ENCODE measurements at places on chromosomes 6 and 20. TPM values are rescaled to one million over a fixed set of nuclear protein-coding genes. Genes with fewer than 3 reads are reported as not detected.

The LY6G5C gene
- not detected for total RNA-seq

The PCSK2 gene
- total RNA-seq = not detected

- no peak for DNase-seq
Observed at GRCh38 chr20:58194175-58194791, 34.2 kb downstream of the ANKRD60 start.

DNA sequence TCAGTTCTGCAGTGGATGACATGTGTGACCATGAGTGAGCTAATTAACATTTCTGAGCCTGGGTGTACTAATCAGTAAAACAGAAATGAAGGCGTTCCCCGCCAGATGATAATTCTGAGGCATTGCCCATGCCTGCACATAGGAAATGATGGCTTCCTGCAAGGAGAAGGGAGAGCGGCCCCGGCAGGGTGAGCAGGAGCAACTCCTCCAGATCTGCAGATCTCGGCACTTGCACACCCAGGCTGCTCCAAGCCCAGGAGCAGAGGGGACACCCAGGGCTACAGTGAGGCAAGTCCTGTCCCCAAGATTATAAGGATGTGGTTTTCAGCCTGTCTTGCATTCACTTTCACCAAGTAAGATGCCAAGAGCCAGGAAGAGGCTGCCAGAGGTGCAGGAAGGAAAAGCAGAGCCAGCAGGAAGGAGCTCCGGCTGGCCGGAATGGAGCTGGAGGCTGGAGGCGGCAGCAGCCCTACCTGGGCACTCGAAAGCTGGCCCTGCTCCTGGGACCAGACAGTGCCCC, 177.5 kb upstream of the CST7 start:
- no peak for DNase-seq

DNA sequence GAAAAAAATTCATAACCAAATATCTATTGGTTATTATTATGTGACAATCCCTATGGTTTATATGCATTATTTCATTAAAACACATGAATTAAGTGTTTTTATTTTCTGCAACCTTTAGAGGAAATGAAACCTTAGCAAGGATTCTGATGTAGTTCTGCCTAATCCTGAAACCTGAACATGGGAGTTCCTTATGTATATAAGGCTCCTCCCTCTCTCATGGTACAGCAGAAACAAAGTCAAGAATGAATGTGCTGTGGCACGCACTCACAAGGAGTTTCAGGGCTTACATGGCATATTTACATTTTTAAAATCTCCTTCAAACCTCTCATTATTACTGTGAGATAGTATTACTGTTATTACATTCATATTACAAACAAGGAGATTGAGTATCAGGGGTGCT, 426.4 kb upstream of the CITED2 start:
- DNase-seq = no peak

DNA sequence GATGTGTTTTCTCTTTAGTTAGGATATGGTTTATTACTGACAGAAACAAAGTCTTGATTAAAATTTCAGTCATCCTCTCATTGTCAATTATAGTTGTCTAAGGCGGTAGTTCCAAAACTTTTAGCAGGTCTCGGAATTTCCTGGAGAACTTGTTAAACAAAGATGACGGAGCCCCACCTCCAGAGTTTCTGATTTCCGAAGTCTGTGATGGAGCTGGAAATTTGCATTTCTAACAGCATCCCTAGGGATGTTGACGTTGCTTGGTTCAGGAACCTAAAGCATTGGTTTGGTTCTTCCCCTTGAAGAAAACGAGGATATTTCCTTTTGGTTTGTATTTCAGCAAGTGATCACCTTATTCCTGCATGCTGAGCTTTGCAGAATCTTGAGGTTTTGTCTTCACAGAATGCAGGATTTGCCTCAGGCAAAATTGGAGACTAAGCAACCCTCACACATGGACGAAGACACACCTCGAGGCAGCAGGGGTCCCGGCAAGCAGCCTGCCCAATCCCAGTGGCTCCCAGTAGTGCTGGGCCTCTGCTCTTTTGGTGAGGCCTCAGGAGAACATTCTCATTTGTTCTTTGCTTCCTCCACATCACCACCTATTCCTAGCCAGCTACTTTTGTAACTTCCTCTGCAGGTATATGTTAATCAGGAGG, 187.1 kb upstream of the PHACTR1 start:
- DNase-seq = no peak

The SLC17A3 gene
- total RNA-seq = not detected

- DNase-seq = no peak
Observed at GRCh38 chr20:58646703-58647102, 4.4 kb upstream of the STX16 start.

The SYCP2L gene
- 0.57 TPM for total RNA-seq

DNA sequence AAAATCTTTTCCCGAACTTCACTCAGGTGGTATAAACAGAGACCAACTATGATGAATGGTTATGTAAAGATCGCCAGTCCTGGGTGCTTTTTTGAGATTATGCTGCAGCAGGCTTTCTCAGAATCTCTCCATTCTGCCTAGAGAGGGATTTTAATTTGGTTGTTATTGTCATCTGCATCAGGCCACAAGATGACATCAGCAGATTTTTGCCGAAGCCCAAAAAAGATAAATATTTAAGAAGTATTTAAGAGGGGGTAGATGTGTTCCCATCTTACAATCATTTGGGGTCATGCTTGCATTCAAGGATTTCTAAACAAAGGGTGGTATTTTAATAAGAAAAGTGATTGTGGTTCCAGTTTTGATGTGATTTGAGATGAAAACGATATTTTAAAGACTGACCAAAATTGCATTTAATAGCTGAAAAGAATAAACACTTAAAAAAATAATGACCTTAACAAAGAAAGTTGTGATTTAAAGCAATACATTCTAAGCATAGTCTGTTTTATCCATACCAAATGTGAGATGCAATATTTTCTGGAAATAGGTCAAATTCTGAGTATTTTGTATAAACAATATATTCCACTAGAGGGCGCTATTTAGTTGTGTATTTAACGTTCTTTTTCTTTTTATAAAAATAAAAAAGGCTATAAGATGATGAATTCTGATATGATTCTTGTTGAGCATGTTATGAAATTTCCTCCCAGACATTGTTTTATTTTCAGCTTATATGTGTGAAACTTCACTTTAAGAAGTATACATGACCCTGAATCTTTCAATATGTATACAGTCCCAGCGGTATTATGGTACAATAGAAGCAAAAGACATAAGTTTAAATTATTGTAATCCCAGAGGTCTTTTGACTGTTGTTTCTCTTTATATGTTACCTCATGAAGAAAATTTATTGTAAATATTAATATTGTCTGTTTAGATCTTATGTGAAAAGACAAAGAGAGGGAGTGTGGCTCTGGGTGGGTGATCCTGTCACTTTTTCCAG, 51.0 kb upstream of the ZFP64 start:
- DNase-seq = peak; percentile 7

DNA sequence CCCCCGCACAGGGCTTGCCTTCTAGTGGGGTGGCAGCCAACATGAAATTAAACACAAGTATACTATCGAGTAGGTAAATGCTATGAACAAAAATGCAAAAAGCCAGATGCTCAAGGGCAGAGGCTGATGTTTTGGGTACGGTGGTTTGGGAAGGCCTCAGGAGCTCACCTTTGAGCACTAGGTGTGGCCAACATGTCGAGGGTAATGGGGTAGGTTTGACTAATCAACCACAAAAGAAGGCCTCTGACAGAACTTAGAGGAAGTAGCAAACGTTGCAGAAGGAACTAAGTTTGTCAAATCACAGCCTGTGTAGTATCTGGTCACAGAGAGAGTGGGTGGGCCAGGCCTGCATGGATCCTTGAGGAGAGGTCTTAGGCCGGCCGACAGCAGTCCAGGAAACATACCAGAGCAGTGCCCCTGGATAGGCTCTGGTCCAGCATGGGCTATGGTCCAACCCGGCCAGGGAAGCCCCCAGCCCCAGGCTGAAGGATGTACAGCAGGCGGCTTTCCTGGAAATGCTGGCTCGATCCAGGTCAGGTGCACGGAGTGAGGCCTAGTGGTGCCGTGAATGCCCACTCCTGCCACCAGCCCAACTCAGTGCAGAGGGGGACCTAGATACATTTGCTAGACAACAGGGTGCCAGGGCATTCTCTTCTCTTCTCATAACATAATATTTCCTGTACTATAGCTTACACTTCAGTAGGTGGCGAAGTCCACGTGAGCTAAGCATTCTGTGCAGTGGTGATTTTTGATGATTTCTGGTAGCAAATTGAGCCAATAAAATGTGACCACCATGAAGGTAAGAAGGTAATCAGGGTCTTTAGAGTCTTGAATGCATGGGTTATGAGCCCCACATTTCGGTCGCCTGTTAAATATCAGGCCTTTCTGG, 56.3 kb upstream of the CD93 start:
- DNase-seq = no peak

DNA sequence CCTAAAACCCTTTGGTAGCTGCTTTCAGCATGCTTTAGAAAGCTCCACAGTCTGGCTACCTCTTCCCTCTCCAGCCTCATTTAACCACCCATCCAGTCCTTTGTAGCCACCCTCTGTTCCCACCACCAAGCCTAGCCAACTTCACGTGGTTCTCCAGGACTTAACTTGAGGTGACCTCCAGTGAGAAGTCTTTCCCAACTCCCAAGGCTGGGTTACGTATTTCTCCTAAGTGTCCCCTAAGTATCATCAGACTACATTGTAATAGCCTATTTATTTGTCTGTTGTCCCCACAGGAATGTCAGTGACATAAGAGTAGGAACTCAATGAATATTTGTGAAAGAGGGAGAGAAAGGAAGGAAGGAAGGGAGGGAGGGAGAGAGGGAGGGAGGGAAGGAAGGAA, 431.9 kb upstream of the JARID2 start:
- DNase-seq = no peak

The ZC2HC1B gene
- total RNA-seq = not detected

GRCh38 chr6:113394216-113394615, 462.9 kb upstream of the MARCKS start:
- no peak for DNase-seq

GRCh38 chr6:36493319-36493718, 50.5 kb downstream of the KCTD20 start:
- DNase-seq = no peak

The PPP1R16B gene
- 0.14 TPM for total RNA-seq

DNA sequence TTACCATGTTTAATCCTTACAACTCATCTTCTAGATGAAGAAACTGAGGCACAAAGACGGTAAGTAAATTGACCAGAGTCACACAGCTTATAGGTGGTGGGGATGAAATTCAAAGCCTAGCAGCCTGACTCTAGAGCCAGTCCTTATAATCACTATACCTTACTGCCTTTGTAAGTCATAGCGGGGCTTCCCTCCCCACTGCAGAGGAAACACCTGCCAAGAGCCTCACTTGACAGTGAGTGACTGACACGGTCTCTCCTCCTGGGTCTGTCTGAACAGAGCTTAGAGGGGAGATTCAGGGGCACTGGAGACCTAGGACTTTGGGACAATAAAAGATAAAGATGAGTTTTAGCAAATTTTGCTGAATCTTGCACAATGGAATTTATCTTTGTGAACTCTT, 12.8 kb downstream of the SUN5 start:
- no peak for DNase-seq

The PLN gene
- not detected for total RNA-seq

GRCh38 chr6:18350712-18351111, 36.4 kb upstream of the RNF144B start:
- DNase-seq = no peak

GRCh38 chr20:37579106-37579505, 51.4 kb upstream of the BLCAP start:
- DNase-seq = no peak

The COL20A1 gene
- total RNA-seq = not detected

The RCAN2 gene
- 0.22 TPM for total RNA-seq

The SYCP2 gene
- 0.26 TPM for total RNA-seq

GRCh38 chr20:32522526-32522775, 62.7 kb downstream of the NOL4L start:
- DNase-seq = no peak

DNA sequence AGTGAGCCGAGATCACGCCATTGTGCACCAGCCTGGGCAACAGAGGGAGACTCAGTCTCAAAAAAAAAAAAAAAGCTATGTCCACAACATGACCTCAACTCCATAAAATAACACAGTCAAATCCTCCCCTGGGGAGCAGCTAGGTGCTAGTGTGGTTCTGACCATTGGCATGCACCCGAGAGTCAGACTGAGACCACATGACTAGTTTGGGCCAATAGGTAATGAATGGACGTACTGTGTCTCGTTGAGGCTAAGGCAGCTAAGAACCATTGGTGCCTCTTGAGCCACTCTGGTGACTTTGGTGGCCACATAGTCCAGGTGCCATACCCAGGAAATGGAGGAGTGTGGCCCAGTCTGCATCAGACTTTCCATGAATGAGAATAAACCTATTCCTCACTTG, 40.3 kb downstream of the ATP9A start:
- DNase-seq = no peak

DNA sequence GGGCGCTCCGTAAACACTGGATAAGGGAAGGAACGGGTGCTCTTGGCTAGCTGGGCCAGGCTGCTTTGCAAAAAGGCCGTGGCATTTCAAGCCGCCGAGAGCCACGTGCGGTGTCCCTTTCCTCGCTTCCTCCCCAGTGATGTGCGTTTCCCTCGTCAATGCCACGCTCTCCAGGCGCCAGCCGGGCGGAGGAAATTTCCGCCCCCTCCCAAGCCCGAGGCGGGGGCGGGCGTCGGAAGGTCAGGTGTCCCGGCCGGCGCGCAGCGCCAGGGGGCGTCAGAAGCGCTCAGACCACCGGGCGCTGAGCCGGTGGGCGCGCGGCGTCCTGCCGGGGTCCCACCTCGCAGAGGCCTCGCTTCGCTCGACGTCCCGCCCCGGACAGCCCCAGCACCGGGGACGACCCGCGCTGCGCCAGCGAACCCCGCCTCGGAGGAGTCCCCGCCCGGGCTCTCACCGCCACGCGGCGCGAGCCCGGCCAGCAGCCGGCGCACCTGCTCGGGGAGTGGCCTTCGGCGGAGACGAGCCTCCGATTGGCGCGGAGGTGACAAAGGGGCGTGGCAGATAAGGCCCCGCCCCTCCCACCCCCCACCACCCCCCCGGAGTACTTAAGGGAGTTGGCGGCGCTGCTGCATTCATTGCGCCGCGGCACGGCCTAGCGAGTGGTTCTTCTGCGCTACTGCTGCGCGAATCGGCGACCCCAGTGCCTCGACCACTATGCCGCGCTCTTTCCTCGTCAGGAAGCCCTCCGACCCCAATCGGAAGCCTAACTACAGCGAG, at the start of gene SNAI1:
Gene SNAI1 (plus strand): TSS at position 635 of the 777 bp plus-strand sequence. CDS start 80 bp downstream, at position 715.
- peak; percentile 30 for DNase-seq
